Vagina (tissue), 2 donors: ENCODE measurements at places on chromosomes 5 and 9. TPM values are rescaled to one million over a fixed set of nuclear protein-coding genes. Genes with fewer than 3 reads are reported as not detected.

Gene TICAM2
- total RNA-seq: 0.98 TPM

DNA sequence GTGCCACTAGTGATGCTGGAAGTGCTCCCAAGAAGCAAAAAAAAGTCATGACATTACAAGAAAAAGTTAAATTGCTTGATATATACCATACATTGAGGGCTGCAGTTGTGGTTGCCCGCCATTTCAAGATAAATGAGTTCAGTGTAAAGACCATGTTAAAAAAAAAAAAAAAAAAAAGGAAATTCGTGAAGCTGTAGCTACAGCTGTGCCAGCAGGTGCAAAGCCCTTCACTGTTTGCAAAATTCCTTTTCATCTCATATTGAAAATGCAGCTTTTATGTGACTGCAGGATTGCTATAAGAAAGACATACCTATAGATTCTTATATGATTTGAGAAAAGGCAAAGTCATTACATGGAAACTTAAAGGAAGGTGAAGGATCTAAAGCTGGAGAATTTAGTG, 179.6 kb upstream of the POU5F2 start:
- no peak for DNase-seq

- DNase-seq: no peak
These were observed 118.0 kb upstream of the RAI14 start for GRCh38 chr5:34538026-34538672.

- no peak for DNase-seq
These were observed 4.0 kb upstream of the PCDHGA1 start for GRCh38 chr5:141326088-141326854.

Gene TEX48
- total RNA-seq: not detected

DNA sequence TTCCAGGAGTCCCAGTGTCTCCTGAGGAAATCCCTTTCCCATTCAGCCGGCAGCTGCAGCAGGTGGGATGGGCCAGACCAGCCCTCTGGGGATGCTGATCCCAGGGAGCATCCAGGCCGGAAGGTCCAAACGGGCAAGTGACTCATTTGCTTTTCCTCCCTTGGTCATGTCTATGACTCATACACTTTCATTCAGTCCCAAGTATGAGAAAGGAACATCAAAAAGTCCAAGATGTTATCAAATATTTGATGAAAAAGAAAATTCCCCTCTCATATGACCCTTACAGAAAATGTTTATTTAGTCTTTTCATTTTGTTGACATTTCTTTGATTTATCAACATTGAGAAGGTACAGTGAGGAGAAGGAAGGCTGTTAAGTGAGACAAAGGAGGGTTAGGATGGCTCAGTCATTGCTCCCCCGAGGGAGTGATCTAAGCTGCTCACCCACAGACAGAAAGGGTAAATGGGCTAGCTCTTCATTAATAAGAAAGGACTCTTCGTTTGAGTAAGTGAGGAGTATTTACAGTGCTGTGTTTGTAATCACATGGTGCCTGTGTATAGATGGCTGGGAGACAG, 117.6 kb upstream of the ANKRD55 start:
- no peak for DNase-seq

- DNase-seq: no peak
These were observed 2.7 kb downstream of the CEL start for GRCh38 chr9:133064241-133065069.

GRCh38 chr9:92234514-92234913, 59.0 kb downstream of the IARS1 start:
- no peak for DNase-seq
